ENCODE measurements at places on chromosomes 5 and 9.
A peak's percentile ranks its signal among the peaks of the same experiment; 100 is the strongest.

DNA sequence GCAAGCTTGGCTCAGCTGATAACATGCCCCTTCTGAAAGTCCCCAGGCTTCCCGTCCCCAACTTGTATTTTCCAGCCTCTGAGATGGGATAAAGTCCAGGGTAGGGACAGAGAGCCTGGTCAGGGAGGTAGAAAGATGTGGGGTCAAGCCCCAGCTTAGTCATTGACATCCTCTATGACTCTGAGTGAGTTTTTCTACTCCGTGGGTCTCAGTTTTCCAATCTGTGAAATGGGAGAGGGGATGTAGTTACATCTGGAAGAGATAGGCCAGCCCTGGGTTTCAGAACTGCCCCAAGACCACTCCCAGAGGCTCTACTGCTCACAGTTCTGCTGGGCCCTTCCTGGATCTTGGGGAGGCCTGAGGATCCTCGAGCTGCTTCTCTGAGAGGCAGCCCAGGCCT, 3.1 kb downstream of the GPRIN1 start:
- no peak for DNase-seq

GRCh38 chr5:10567121-10567591, 3.3 kb downstream of the ANKRD33B start:
- DNase-seq, result no peak

GRCh38 chr5:153573326-153574033, 83.0 kb downstream of the GRIA1 start:
- DNase-seq, result no peak

DNA sequence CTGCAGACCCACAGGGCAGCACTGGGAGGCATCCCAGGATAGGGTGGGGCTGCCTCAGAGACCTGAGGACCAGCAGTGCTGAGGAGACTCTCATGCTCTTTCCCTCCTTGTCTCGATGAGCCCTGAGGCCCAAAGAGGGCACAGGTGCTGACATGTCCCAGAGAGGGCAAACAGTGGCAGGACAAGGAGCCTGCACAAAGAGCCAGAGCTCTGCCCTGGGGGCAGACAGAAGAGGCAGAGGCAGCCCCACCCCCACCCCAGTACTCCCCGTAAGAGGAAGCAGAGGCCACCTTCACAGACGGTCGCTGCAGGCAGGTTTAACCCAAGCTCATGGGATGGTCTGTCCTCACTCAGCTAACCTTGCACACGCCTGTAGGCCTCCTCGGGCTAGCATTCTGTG, 29.4 kb upstream of the TTLL11 start:
- DNase-seq, result no peak

GRCh38 chr5:168366116-168366515, 74.7 kb downstream of the WWC1 start:
- no peak for DNase-seq

DNA sequence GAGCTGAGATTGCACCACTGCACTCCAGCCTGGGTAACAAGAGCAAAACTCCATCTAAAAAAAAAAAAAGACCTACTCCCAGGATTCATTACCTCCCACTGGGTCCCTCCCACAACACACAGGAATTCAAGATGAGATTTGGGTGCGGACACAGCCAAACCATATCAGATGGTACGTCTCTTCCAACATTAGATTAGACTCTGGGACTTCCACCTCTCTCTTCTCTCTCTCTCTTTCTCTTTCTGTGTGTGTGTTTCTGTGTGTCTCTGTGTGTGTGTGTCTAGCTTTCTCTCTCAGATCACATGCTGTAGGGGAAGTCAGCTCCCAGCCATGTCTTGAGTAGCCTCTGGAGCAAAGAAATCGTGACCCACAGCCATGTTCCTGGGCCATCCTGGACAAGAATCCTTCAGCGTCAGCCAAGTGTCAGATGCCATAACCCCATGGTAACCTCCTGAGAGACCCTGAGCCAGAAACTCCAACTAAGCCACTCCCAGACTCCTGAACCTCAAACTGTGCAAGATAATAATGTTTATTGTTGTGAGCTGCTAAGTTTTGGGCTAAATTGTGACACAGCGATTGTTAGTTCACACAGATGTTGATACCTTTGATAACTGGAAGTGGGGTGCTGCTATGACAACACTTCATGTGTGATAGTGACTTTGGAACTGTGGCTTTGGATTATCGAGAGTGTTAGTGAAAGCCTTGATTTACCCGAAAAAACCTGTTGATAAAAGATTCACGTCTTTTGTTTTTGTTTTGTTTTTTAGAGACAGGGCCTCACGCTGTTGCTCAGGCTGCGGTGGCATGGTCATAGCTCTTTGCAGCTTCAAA, 4.1 kb upstream of the CMBL start:
- DNase-seq, result no peak

GRCh38 chr5:55657443-55657842, 54.7 kb downstream of the SLC38A9 start:
- DNase-seq, result no peak

- no peak for DNase-seq
These were observed 9.3 kb upstream of the NRARP start for GRCh38 chr9:137311171-137311985.

GRCh38 chr5:45694255-45694814, 1.8 kb downstream of the HCN1 start:
- DNase-seq, result no peak

- DNase-seq, result no peak
These were observed 83.7 kb downstream of the PCSK5 start for GRCh38 chr9:75974016-75974766.

DNA sequence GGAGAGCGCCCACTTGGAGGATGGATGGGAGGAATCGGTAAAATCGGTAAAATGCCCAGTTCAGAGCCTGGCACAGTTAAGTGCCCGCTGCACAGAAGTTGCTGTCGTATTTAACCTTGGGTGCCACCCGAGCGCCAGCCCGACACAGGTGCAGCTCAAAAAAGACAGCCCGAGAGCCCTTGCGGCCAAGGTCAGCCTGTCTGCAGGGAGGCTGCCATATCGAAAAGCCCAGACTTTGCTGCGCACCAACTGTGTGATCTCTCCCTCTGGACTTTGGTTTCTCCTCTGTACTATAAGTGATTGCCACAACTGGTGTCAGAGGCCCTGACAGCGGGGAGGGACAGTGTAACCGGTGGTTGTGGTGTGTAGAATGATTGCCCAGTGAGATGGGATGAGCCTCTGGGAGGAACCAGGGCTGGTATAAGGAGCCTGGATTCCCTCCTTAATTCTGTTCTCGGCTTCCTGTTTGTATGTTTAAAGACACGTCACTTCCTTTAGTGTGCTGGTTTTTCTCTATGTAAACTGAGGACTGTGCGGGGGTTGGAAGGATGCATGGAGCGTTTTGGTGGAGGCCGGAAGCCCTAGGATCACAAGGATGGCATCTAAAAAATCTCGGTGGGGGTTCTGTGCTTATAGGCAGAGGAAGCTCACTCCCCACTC, 792 bp downstream of the NTMT1 start:
- DNase-seq, result no peak

- DNase-seq, result no peak
These were observed 2.8 kb upstream of the PRLR start for GRCh38 chr5:35233121-35233520.

DNA sequence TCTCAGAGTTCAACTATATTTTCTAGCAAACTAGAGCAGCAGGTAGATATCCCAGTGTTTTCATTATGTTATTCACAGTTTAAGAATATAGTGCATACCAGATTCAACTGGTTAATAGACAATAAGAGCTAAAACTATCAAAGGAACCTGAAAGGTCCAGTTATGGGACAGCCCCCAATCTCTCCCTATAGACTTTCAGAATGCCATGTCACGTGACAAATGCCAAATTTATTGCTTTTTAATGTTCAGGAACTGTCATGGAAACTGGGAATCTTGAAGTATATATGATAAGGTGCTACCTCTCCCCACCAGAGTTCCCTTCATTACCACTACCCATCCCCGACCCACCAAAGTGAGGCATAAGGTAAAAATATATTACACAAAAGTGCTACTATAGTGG, 629.0 kb upstream of the SEMA6A start:
- DNase-seq, result no peak

GRCh38 chr5:178337334-178337741, 104.7 kb upstream of the PHYKPL start:
- no peak for DNase-seq

- peak; percentile 84 for DNase-seq
These were observed 722 bp downstream of the SLC22A4 start for GRCh38 chr5:132294728-132295504.

- DNase-seq, result no peak
These were observed 10.9 kb downstream of the DAB2IP start for GRCh38 chr9:121662359-121662758.

DNA sequence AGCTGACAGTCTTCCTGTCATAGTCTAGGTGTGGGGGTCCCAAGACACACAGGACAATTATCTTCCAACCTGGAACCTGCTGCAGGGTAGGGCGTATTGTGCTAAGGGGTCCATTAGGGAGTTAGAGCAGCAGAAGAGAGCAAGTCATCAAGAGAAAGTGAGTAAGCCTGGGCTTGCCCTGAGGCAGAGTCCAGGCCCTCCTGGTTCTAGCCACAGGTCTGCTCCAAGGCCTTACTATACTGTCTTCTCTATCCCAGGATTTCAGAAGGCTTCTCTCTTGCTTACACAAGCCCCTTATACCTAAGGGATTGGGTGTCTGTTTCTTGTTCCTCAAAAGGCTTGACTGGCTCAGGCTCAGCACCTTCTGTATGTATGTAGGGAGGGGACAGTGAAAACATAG, 7.7 kb downstream of the P4HA2 start:
- no peak for DNase-seq

GRCh38 chr9:119736491-119737454, 367.5 kb upstream of the BRINP1 start:
- no peak for DNase-seq

DNA sequence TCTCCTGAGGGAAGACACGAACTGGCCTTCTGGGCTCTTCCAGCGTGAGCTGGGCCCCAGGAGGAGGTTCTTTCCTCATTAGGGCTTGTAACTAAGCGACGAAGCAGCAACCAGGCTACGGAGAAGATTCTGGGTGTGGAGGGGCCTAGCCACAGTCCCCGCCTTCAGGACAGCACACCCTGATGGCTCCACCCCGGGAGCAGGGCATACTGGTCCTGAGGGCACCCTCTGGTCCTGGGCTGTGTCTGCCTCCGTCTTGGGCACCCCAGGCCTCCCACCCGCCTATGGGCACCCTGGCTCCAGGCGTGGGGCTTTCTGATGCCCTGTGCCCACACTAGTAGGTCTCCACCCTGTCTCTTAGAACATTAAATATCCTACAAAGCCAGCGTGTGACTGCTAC, 136.4 kb downstream of the OLFM1 start:
- DNase-seq, result no peak

GRCh38 chr5:95743877-95744276, 12.7 kb downstream of the RHOBTB3 start:
- DNase-seq, result no peak

DNA sequence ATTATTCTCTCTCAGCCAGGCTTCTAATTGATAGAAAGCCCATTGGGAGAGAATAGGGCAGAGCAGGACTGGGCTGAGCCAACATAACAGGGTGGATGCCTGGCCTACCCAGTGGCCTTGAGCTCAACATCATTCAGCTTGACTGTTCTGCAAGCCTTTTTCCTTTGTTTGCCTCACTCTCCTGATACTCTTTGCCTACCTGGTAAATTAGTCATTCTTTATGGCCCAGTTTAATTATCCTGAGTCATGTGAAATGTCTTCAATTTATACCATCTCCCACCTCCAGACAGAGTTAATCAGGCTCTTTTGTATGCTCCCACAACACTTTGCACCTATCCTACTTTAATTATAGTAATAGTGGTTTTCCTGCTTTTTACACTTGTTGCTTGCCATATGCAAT, 13.6 kb downstream of the GLRA1 start:
- no peak for DNase-seq

DNA sequence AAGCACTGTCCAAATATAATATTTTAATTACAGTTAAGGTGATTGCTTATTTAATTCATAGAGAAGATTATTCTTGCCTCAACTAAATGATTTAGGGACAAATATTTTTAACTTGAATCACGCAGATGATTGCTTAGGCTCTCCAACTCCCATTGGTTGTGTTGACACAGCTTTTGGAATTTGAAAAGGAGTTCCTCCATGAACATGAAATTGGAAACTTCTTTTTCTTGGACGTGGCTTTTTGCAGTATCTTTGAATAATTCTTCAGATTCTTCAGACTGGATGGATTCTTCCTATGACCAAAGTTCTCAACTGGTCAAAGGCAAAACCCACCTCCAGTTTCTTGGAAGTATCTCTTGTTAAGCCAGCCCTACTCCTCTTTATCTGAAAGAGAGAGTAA, 456.4 kb upstream of the KLF4 start:
- no peak for DNase-seq

DNA sequence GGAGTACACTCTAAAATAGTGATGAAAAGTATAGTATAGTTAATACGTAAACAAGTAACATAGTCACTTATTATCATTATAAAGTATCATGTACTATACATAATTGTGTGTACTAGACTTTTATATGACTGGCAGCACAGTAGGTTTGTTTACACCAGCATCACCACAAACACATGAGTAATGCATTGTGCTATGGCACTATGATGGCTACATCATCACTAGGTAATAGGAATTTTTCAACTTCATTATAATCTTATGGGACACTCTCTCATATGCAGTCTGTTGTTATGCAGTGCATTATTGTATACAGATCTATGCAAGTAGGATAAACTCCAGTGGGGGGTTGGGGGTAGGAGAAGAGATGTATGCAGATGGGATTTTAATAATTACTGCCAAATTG, 52.7 kb upstream of the ELL2 start:
- DNase-seq, result no peak

DNA sequence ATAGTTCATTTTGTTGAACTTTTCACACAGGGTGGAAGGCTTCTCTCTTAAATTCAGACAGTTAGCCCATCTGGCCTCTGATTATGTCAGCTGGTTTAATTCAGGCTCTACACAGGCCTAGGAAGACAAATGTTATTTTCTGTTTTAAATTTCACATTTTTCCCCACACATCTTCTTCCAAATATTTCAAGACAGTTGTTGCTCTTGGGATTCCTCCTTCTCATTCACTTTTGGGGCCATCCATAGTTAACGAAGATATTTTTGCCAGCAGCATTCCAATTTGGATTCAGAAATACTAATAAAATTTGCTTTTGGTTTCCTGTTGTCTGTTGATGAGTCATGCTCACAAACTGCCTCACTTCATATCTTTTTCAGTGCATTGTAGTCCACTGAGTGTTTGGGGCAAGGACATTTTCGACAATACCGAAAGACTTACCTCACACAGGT, 475.4 kb downstream of the DMAC1 start:
- no peak for DNase-seq

DNA sequence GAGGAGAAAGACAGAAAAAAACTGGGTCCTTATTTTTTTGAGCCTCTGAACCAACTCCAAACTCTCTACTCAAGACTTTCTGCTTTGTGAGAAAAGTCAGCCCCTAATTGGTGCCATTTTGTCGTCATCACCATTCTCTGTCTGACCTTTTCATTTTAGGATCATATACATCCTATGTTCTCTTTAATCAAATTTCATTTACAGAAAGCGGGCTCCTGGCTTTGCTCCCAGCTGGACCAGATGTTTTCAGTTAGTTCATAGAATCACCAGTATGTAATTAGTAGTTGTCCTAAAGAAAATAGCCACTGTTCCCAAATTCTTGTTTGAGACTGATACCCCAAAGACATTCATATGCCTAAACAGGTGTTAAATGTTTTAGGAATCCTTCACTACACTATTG, 28.6 kb upstream of the SLCO4C1 start:
- DNase-seq, result no peak

Data from NK-92 treated with Interleukin-12 subunit alpha and Interleukin-12 subunit beta, amount 100 ng/mL, for 24 hours (cell line).